Stimulated activated CD4-positive, alpha-beta T cell treated with anti-CD3 and anti-CD28 coated beads, Interleukin-12 subunit alpha, Interleukin-12 subunit beta, amount 100 ng/mL, for 24 hours (primary cell): ENCODE measurements at places on chromosomes 2 and 18.

DNA sequence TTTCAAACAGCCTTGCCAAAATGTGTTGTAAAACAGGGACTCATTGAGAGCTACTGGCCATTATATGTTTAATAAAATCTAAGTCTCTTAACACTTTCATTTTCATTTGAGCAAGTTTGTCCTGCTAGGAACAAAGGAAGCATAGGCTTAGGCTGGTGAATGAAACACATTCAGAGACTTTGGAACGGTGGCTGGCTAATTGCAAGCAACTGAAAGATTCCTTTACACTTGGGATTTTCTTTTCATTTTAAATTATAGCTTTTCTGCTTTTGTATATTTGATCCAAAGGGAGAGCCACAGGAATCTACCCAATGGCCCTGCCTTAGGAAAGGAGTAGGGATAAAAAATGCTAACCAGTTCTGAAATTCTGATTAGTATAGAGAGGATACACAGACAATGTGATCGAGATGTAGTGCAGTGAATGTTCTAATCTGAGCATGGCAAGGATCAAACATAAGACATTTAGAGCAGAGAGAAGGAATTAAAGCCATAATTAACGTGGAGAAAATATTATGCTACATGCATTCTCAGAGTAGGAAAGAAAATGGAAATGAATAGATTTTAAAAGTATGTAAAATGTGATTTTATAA is 911.4 kb upstream of the SLC39A10 start:
- DNase-seq: no peak

DNA sequence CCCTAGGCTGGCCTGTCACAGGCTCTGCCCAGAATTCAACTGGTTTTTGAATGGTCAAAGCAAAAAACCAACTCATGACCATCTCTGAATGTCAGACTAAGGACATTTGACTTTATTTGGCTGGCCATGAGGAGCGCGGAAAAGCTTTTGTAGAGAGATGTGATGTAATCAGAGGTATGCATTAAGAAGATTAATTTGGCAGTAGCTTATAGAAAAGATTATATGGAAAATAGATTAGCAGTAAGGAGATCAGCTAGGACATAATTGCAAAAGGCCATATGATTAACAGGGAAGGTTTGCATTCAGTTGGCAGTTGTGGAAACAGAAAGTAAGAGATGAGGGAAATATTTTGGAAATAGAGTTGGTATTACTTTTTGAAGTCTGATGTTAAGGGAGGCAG is 12.3 kb upstream of the TTR start:
- no peak for DNase-seq

GRCh38 chr2:220963076-220963475 is 609.0 kb downstream of the EPHA4 start:
- no peak for DNase-seq

- no peak for DNase-seq
Observed at GRCh38 chr2:224077773-224078507, 38.9 kb upstream of the SERPINE2 start.

DNA sequence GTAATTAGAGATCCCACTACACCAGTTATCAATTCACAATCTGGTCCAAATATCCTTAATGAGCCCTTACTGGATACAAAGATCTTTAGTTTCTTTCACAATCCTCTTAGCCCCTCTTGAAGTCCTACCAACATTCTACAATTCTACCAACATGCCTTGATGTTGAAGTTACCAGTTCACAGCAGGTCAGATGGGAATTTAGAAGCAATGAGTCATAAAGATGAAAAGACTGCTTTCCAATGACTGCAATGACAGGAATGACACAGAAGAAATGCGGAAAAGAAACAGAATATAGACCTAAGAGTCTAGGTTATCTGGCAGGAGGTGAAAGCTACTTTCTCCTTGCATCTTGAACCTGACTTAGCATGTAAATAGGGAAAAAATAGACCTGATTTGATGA is 24.5 kb downstream of the RTTN start:
- DNase-seq: no peak

DNA sequence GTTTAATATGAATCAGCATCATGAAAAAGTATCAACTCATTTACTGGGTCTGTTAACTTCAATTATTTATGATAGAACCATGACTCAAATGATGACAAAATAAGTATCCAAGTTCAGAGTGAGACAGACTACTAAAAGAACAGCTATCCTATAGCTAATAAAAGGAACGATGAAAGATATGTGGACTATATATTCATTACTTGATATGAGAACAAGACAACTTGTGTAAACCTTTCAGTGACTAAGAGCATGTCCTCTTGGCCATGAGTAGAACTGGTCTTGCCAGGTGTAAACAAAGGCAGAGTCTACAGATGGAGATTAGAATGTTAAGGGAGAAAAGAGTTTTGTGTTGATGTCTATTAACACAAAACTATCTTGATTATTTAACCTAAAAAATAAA is 360.4 kb upstream of the ZC3H15 start:
- no peak for DNase-seq

- no peak for DNase-seq
Observed at GRCh38 chr2:127187831-127188230, 32.3 kb downstream of the CYP27C1 start.

- DNase-seq: no peak
Observed at GRCh38 chr18:11529081-11529480, 80.3 kb upstream of the SLC35G4 start.

- DNase-seq: no peak
Observed at GRCh38 chr2:26925100-26925791, 45.2 kb upstream of the MAPRE3 start.

GRCh38 chr2:56680971-56681631 is 497.3 kb downstream of the CCDC85A start:
- DNase-seq: no peak
